Stimulated activated CD8-positive, alpha-beta memory T cell treated with anti-CD3 and anti-CD28 coated beads, Interleukin-4, amount 100 ng/mL, for 48 hours (primary cell): ENCODE measurements at places on chromosomes 16 and 17.
A peak's percentile ranks its signal among the peaks of the same experiment; 100 is the strongest.

GRCh38 chr17:14004927-14005620 is 64.2 kb upstream of the COX10 start:
- no peak for DNase-seq

DNA sequence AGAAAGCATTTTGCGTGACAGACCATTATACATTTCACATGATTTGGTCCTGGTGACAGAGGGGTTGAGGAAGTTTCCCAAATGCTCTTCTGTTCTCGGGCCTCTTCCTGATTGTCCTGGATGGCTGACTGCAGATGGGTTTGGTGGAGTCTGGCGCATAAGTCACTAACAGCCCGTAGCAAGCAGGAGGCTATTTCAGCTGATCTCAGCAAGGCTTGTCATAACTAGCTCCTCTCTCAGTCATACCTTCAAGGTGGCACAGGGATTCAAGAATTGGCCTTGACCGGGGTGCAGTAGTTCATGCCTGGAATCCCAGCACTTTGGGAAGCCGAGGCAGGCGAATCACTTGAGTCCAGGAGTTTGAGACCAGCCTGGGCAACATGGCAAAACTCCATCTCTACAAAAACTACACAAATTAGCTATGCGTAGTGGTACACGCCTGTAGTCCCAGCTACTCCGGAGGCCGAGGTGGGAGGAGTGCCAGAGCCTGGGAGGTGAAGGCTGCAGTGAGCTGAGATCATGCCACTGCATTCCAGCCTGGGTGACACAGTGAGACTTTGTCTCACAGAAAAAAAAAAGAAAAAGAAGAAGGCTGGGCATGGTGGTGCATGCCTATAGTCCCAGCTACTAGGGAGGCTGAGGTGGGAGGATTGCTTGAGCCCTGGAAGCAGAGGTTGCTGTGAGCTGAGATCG is 68.9 kb upstream of the HAS3 start:
- no peak for DNase-seq

- no peak for DNase-seq
Measured at GRCh38 chr17:50412188-50412732, 13.8 kb upstream of the ACSF2 start.

DNA sequence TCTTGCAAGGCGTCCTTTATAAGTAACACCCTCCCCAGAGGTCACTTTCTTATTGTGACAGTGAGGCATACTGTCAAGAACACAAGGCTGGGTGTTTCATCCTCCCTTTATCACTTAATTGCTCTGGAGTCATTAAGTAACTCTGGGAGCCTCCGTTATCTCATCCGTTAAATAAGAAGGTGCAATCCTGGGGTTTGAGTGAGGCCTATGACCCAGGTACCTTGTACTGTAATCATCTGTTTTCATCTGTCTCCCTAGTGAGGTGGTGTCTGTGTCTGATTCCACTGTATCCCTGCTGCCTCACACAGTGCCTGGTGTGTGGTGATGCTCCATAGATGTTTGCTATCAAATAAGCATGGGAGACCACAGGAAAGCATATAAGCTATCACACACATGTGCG is 17.7 kb downstream of the TNS4 start:
- DNase-seq = no peak

GRCh38 chr17:15464231-15464985 is 3.0 kb downstream of the CDRT4 start:
- DNase-seq = no peak

GRCh38 chr17:4833941-4834680 is 971 bp downstream of the MINK1 start:
- DNase-seq = peak; percentile 34

- DNase-seq = peak; percentile 88
Measured at GRCh38 chr17:50051082-50051576, 4.8 kb upstream of the ITGA3 start.

- DNase-seq = peak; percentile 21
Measured at GRCh38 chr17:80750263-80750662, 205.6 kb downstream of the RPTOR start.

DNA sequence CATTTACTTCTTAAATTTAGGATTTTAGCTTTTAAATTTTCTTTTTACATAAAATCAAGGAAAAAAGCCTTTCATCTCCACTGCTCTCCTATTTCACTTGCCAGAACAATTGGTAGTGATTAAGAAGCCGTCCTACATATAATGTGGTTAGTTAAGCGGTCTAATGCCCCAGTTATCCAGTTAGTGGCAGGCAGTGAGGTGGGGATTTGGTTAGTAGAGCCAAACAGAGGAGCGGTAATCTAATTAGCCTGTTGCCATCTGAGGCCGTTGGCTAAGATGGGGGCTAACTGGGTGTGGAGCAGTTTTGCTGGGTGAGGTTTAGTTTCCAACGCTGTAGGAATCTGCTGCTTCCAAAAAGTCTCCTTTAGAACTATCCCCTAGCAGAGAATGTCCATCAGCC is 22.4 kb downstream of the SNX11 start:
- no peak for DNase-seq

DNA sequence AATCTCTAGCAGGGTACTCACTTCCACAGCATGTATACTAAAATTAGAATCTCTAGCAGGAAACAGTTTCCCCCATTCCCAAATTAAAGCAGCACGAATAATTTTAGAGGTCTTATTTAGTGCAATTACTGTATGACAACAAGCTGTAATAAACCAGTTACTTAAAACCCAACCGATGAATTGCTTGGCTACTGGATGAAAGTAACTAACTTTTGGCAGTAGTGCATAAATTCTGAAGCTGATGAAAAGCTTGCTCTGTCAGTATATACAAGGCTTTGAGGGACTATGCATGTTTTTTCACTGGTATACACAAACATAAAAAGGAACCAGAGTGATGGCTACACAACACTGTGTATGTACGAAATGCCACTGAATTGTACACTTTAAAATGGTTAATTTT is 89.4 kb downstream of the CFDP1 start:
- DNase-seq = no peak

- DNase-seq = no peak
Measured at GRCh38 chr16:5758281-5758680, 660.7 kb upstream of the EEF2KMT start.

- no peak for DNase-seq
Measured at GRCh38 chr16:3781421-3781820, 64.1 kb upstream of the TRAP1 start.

- no peak for DNase-seq
Measured at GRCh38 chr17:32928586-32929535, 908 bp downstream of the TMEM98 start.
